Activated B cell treated with CpG ODN at 0.5 μM for 24 hours (primary cell): ENCODE measurements at places on chromosomes 3 and 15.

- DNase-seq = no peak
Measured at GRCh38 chr15:45136378-45136764, 6.6 kb downstream of the DUOX1 start.

DNA sequence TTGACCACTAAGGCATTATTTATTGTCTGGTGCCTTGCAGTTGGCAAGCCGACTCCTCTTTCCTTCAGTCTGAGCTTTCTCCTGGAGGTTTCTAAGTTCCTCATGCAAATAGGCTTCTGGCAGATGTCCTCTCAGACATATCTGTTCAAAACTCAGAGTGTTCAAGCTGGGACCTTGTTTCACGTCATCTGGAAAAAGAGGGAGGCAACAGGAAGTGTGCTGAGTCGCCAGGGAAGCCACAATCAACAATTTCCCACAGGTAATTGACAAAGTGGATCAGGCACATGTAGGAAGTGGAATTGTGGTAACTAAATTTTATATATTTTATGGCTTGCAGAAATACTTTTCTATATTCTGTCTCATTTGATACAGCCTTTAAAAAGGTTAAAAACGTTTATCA lies 14.6 kb downstream of the SCG5 start:
- DNase-seq = no peak

GRCh38 chr3:184003187-184003967 lies 14.3 kb downstream of the ABCC5 start:
- no peak for DNase-seq

DNA sequence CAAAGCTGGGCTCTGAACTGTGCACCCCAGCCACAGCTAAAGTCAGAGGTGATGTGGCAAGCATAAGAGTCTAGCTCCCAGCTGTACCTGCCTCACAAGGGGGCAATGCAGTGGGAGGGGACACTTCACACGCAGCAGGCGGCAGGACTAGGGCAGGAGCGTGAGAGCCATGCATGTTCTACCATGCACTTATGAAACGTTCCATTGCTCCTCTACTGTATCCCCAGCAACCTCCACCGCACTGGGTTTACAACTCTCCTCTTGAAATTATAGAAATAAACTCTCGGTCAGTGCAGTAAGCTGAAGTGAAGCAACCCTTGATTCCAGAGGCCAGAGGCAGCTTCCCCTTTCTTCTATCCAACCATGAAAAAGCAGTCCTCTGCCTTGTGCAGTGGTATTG lies 298.6 kb upstream of the STT3B start:
- DNase-seq = no peak

DNA sequence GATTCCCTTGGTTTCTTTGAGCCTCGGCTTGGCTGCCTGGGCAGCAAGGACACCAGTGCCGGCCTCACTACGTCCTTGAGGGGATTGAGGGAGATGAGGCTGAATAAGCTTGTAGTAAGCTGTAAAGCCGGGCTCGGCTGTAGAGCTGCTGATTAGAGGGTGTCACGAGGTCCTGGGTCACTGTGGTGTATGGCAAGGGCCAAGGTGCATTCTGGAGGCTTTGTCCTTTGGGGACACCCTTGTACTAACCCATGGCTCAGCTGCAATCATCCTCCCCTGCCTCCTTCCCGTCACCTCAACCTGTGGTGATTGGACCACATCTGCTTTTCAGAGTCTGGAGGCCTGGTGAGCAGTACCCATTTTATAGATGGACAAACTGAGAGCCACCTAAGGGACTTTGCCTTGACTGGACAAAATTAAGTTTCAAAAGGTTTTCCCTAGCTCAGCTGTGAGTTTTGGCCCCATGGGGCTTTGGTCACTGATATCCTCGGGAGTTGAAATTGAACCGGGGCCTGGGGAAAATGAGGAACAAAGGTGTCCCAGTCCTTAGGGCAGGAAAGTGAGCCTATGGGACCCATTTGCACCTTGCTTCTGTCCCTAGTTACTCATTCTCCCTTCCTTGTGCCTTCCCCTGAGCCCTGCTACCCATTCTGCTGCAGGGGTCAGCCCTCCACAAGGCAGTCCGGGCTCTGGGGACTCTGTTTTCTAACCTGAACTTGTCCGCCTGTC lies 2.4 kb downstream of the SLC6A6 start:
- no peak for DNase-seq

DNA sequence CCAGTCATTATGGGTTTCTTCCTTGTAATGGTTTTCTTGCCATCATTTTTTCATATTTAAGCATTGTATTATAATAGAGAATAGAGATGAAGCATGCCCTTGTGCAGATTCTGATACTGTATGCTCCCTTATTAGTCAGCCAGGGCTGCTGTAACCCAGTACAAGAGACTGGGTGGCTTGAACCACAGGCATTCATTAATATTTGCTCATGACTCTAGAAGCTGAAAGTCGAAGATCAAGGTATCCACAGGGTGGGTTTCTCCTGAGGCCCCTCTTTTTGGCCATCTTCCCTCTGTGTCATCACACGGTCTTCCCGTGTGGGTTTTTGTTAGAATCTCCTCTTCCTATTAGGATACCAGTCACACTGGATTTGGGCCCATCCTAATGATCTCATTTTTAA lies 74.5 kb downstream of the FOXP1 start:
- DNase-seq = no peak

GRCh38 chr15:39511916-39512260 lies 69.0 kb upstream of the THBS1 start:
- no peak for DNase-seq

- no peak for DNase-seq
Measured at GRCh38 chr15:62844564-62845240, 197.8 kb upstream of the TPM1 start.
